HuH-7.5 (cell line): ENCODE measurements at places on chromosomes 7 and 10.

DNA sequence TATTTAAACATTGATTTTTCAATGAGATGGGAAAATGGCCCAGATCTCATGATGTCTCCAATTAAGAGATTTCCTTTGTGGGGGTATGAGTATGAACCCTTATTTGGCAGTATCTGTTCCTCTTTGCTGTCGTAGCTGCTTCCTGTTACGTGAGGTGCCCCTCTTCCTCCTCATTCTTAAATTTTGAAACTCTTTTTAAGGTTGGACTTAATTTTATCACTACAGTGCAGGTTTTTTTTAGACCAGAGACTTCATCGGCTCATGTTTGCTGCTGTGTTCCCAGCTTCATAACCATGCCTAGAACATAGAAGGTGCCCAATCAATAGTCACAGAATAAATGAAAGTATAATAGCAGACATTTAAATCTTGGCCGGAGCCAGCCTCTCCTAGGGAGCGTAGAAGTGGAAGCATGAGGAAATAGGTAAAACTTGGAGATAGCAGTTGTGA lies 2.4 kb downstream of the MIOS start:
- no peak for DNase-seq

DNA sequence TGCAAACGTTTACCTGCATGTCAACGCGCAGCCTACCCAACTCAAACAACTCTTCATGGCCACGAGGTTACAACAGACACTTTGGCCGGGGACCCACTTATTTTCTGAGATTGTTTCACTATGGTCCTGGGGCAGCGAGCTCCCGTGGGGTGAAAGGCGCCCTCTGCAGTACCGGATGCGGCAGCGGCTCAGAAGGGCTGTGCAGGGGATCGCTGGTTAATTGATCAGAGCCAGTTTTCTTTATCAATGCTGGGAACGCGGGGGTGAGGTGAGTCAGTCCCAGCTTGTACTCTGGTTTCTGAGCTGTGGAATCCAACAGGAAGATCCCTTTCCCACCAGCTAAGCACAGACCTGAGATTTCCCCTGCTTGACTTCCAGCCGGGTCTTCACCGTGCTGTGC lies 366.5 kb upstream of the KLF6 start:
- no peak for DNase-seq

DNA sequence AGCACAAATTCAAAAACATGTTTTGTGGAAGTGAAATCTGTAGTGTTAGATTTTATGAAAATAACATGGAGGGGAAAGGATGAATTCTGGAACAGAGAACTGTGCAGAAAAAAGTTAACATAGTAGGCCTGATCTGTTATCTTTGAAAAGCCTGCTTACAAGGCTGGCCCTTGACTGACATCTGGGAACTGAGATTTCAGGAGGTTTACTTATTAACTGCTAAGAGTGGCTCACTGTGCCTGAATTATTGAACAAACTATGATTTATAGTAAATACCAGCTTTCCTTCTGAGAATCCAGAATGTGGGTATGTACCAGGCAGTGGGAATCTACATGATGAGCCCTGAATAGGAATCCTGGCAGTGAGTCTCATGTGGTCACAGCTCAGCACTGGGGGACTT lies 30.5 kb downstream of the NSUN6 start:
- no peak for DNase-seq

GRCh38 chr10:120788771-120789170 lies 62.4 kb upstream of the WDR11 start:
- DNase-seq, result no peak

- no peak for DNase-seq
These were observed 39.2 kb upstream of the OTUD1 start for GRCh38 chr10:23399701-23400144.

DNA sequence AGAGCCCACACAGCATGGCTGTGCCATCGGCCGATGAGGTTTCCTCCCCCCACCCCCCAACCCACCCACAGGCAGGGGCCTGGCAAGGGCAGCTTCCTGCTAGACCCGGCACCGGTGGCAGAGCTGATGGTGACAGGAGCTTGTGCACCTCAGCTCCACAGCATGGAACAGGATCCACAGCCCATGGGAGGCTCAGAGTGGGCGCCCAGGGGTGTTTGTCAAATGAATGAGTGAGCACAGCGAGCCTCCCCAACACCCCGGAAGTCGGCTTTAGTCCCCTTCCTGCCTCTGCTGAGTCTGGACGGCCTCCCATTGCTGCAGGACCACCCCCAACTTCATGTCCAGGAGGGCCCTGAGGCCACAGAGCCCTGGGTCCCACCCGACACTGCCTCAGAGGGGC lies 68.9 kb downstream of the PDGFA start:
- no peak for DNase-seq
